Astrocyte of the spinal cord (primary cell): ENCODE measurements at places on chromosomes 7 and 10.

- no peak for DNase-seq
Measured at GRCh38 chr7:81774551-81774950, 4.7 kb upstream of the HGF start.

- DNase-seq, result no peak
Measured at GRCh38 chr10:44873160-44873559, 38.0 kb upstream of the TMEM72 start.

- no peak for DNase-seq
Measured at GRCh38 chr7:81789406-81790119, 19.7 kb upstream of the HGF start.

- no peak for DNase-seq
Measured at GRCh38 chr10:124008187-124008586, 85.2 kb downstream of the CHST15 start.

DNA sequence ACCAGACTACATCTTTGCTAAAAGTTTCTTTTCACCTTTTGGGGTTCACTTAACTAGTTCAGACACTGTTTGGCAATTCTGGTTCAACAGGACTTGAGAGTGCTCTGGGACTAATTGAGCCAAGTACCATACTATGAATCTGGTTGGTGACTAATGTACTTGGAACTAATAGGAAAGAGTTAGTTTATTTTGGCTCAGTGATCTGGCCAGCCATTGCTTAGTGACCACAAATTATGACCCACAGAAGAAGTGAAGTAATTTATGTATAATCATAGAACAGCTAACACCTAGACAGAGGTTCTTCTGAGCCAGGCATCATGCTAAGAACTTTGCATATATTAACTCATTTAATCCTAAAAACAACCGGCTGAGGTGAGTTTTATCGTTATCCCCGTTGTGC lies 126.5 kb upstream of the JCAD start:
- peak; percentile 91 for DNase-seq

- DNase-seq, result peak; percentile 25
Measured at GRCh38 chr7:41164440-41164839, 538.5 kb downstream of the INHBA start.

GRCh38 chr10:116741391-116742351 lies 695 bp downstream of the HSPA12A start:
- no peak for DNase-seq

GRCh38 chr10:83862723-83863122 lies 276.6 kb upstream of the GHITM start:
- no peak for DNase-seq

- DNase-seq, result peak; percentile 80
Measured at GRCh38 chr7:106176414-106177299, 64.5 kb upstream of the SYPL1 start.

GRCh38 chr7:158270106-158270775 lies 317.4 kb downstream of the PTPRN2 start:
- DNase-seq, result no peak

DNA sequence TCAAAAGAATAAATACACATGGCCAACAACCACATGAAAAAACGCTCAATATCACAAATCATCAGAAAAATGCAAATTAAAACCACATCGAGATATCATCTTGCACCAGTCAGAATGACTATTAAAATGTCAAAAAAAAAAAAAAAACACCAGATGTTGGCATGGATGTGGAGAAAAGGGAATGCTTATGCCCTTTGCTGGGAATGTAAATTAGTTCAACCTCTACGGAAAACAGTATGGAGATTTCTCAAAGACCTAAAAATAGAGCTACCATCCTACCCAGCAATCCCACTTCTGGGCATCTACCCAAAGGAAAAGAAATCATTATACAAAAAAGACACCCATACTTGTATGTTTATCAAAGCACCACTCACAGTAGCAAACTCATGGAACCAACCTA lies 45.0 kb upstream of the DIP2C start:
- no peak for DNase-seq

GRCh38 chr10:1631282-1631681 lies 106.0 kb downstream of the ADARB2 start:
- DNase-seq, result no peak

DNA sequence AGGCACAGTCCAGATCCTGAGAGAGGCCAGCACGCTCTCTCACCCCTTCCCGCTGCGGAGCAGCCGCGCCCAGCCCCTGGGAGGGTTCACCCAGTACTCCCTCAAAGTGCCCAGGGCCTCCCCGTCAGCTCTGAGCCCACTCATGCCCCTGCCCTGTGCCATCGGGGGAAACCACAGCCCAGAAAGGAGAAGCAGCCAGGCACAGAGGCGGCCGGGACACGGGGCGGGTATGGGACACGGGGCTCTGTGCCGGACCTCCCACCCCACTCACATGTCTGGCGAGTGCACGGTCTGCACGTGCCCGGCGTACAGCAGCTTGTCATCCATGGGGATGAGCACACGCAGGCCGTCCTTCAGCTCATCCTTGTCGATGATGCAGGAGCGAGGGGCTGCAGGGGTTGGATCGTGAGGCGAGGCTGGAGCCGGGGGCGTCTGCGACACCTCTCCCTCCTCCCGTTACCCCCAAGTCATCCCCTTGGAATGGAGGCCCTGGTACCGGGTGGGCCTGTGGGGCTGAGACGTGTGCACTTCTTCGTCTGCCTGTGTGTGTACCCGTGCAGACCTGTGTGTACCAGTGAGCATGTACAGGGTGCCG lies 38.2 kb downstream of the SLC29A4 start:
- DNase-seq, result no peak

DNA sequence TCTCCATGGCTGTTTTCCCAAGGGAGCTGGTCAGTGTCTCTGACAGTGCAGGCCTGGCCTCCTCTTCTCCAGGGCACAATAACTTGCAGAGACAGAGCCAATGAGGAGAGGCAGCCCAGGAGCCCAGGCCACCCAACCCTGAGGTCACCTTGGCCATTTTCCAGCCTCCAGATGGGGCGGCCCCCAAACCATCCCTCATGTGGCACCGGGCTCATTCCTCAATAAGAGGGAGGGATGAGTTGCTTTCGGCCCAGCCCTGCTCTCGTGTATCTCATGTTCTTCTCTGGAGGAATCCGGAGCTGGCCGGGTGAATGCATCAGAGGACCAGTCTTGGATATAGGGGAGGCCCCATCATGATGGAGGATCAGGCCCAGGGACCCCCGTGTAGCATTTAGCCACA lies 98.9 kb downstream of the C10orf105 start:
- DNase-seq, result no peak

GRCh38 chr10:97916586-97916985 lies 66.9 kb downstream of the GOLGA7B start:
- no peak for DNase-seq

DNA sequence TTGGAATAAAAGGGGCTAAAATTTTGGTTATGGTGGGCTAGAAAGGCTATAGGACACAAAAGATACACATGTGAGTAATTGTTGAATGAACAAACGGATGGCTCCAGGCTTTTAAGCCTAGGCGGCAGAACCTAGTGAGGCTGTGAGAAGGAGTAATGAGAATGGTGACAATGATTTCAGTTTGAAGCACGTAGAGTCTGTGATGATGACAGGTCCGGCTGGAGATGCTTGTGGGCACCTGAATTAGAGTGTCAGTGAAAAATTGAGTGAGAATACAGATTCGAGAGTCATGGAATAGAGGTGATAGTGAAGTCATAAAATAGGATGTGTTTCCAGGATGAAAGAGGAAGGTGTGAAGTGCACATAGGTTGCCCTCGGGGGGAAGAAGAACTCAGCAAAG lies 170.6 kb downstream of the TMEM178B start:
- no peak for DNase-seq

DNA sequence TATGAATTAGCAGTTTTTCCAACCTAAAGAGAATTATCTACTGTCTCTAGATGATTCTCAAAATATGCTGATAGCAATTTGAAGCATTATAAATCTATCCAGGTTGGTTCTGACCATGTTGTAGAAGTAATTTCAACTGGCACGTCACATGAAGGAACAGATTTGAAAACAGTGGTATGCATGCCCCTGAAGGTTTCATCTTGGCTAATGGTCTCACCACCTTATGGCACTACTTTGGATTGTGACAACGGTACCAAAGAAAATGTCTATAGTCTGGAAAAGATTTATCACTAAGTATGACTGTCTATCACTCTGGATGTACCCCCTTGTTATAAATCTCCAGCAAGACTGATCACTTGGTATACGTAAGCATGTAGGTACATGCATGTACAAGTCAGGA lies 723.1 kb upstream of the GALNT17 start:
- no peak for DNase-seq

GRCh38 chr7:44324481-44325200 lies 753 bp downstream of the CAMK2B start:
- DNase-seq, result no peak

- no peak for DNase-seq
Measured at GRCh38 chr10:85545874-85546273, 820.7 kb downstream of the GRID1 start.

DNA sequence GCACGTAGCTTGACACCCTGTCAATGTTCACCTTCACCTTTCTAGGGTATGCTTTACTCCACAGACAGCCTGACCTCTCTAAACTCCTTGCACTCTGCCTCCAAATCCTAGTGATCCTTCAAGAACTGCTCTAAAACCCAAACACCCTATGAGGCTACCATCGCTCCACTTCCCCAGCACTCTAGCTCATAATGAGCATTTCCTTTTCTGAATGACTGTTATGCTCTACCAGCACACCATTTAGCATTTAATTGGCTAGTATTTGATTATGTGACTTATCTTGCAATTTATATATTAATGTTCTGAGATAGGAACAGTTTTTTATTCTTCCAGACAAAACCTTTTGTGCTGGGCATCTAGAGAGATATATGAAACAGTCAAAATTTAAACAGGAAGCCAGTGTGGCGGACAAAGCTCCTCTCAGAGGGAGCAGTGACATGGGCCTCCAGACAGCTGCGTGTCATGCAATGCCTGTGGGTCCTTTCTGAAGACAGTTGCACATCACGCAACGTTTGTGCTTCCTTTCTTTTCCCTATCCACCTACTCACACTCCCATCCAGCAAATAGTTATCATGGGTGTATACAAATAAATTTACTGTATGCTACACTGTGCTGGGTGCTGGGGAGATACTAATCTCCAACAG lies 86.3 kb downstream of the ALOX5 start:
- no peak for DNase-seq

DNA sequence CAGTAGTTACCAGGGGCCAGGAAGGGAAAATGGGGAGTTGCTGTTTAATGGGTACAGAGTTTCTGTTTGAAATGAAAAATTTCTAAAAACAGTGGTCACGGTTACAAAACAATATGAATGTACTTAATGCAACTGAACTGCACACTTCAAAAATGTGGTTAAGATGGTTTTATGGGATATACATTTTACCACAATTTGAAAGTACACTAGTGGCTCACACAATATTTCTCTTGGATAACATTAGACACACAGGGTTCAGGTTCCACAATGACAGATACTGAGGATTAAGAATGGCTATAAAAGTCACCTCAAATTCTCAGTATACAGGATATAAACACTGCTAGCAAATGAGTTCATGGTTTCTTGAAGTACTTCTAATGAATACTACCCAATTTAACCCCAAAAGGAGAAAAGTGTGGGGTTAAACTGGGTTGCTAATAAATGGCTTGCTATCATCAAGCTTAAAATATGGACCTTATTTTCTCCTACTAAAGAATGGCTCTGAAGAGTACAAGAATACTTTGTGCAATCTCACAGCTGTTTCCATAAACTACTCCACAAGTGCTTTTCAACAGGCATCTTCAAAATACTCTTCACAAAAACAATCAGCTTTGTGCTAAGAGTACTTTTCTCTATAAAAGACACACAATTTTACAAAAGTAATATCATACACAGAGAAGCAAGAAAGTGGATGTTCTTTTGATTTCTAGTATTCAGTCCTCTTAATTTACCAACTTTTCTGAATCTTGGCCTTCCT lies 92.9 kb downstream of the SRPK2 start:
- no peak for DNase-seq

DNA sequence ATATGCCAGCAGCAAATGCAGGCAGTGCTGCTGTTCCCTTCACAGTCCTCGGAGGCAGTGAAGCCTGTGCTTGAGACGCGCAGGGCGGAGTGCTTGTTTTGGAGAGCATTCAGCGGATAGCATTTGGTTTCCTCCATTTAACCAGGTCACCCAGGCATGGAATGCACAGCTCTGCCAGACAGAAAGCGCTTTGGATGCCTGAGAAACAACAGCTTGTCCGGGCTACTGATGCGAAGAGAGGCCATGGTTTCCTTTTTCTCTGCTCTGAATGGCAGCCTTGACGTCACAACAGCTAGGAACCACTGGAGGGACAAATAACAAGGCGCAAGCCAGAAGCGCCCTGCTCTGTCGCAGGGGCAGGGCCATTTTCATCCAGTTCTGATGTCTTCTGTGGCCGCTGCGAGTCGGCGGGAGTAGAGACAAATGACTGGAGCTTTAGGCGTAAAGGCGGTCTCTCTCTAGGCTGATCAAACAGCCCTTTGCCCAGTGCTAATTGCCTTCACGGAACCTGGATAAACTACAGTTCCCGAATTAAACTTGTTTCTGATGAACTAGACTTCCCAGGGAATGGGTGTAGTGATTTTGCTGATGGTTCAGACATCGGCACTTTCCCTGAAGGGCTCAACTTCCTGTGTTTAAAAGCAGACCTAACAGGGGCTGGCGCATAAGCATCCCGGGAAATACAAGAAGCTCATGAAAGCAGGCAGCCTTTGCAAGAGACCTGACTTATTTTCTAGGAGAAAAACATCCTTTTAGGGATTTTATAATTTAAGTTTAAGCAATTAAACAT lies 187.6 kb upstream of the KLF14 start:
- DNase-seq, result peak; percentile 95

- DNase-seq, result no peak
Measured at GRCh38 chr7:66747385-66747784, 6.9 kb downstream of the RABGEF1 start.

- DNase-seq, result no peak
Measured at GRCh38 chr7:815284-816216, 16.7 kb upstream of the SUN1 start.

DNA sequence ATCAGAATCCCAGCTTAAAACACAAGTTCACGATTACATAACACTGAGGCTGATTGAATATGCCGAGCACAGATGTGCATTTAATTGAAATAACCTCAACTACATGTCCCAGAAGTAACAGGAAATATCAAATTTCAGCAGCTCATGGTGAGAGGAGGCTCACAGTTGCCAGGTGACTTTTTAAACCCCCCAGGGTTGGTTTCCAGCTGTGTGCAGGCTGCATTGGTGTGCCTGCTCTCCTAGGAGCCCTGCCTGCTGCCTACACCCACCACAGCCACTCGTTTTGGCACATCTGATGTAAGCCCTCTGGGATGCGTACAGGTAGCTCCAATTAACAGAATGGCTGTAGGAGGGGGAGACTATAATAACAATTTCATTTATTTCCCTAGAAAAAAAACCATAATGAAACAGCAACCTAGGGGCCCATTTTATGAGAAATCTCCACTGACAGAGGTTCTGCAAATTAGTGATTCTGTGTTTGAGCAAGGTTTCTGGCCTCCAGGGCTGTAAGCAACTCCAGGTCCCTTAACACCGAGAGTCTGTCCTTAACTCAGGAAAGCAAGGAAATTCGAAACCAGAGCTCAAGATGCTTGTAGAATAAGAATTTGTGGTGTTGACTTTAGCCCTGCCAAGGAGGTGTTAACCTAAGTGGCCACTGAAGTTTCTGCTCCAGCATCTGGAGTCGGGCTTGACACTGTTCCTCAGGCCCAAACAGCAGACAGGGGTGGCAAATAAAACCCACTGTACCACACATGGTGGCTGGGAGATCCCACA lies 161.9 kb downstream of the BMPER start:
- no peak for DNase-seq
